ENCODE measurements at places on chromosomes 6 and 20.

GRCh38 chr6:140921366-140922226 is 1211.1 kb upstream of the GJE1 start:
- no peak for DNase-seq

- no peak for DNase-seq
These were observed 2.5 kb downstream of the GTF2H5 start for GRCh38 chr6:158170656-158171081.

DNA sequence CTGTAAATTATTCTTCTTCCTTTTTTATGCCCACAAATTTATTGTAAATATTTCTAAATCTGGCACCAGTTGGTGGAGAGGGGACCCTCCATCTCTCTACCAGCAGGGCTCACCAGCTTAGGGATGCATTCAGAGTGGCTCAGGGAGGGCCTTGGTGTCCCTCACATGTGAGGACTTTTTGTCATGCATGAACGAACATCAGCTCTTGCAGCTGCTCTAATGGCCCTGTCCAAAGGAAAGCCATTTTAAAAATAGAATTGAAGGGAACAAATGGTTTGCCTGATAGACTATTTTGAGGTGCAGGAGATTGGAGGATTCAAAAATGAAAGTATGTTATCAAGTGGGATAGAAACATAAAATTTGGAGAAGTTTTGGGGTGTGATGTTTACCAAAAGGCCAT is 37.5 kb upstream of the KLHL31 start:
- DNase-seq = no peak

GRCh38 chr6:120965814-120966213 is 368.5 kb downstream of the TBC1D32 start:
- no peak for DNase-seq

- DNase-seq = no peak
These were observed at the start of gene FAM83B for GRCh38 chr6:54846243-54846856. Gene FAM83B (plus strand): TSS chr6:54846771. CDS start chr6:54870247, 23,476 bp downstream.

- no peak for DNase-seq
These were observed 20.5 kb downstream of the UBE2V1 start for GRCh38 chr20:50092436-50092835.

DNA sequence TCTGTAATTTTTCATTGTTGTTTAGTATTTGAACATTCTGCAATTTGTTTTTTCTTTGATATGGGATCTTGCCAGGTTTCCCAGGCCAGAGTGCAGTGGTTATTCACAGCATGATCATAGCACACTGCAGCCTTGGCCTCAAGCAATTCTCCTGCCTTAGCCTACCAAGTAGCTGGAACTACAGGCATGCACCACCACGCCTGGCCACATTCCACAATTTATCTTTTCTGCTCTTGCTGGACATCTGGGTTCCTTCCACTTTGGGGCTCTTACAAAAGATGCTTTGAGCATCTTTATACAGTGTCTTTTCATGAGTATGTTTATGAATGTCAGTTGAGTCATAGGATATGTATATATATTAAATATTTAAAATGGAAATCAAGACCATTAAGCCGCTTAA is 42.0 kb downstream of the PGM3 start:
- DNase-seq = no peak

DNA sequence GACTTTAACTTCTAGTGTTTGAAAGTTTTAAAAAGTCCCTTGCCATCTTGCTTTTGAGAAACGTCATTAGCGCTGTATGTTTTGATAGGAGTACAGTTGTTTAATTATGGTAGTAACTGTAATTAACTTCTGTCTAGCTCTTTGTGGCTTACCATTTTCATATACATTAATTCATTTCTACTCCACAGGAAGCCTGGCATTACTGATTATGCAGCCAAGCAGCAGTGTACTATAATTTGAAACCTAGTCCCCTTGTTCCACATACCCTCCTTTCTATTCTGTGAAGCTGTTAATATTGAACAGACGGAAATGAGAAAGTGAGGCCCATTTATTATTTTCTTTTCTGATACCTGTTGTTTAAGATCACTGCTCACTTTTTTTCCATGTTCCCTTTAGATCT is 235.4 kb downstream of the CDKAL1 start:
- DNase-seq = no peak

DNA sequence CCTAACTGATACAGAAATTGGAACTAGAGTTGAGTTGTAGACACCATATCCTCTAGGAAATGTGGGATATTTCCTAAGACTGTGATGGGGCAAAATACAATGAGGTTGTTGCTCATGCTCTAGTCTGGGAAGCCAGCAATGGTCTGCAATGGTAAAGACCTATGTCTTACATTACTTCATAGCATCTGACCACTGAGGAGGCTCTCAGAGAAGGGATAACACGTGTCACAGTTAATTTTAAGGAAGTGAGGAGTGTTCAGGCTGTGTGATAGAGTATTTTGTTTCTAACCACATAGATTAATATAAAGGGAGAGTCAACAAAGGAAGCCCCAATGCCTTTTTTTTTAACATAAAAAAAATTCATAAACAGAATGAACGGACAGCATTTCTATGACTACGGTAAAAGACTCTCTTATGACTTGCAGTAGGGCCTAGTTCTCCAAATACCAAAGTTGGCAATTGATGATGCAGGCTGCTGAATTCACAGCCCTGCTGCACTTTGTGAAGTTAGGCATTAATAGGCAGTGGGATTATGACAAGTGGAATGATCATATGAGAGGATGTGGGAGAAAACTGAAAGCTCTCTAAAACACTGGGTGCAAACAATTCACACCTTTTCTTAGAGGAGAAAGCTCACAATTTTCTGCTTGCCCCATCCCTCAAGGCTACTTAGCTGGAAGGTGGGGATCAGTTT is 13.7 kb downstream of the KCNS1 start:
- no peak for DNase-seq

- no peak for DNase-seq
These were observed 128.5 kb downstream of the ALDH8A1 start for GRCh38 chr6:134821397-134821796.

DNA sequence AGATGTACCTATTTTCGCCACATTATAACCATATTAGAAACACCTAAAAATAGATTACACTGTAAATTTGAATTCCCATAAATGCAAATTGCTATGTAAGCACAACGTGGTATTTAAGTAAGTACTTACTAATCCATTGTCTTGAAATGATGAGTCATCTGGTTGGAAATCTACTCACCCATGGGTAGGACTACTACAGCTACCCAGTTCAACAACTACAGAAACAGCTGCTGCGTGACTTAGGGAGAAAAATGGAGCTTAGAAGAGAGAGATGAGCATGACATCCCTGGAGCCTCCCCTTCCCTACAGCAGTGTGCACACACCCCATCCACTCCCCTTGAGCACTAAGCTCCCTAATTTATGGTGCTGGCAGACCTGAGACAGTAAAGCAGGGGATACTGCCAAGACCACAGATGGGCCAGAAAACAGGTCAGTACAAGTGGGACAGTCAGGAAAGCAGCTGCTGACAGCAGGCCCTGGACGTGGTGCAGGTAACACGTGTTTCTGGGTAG is 26.9 kb downstream of the RRAGD start:
- DNase-seq = no peak

- DNase-seq = no peak
These were observed 49.1 kb upstream of the PTPRT start for GRCh38 chr20:43238833-43239232.

DNA sequence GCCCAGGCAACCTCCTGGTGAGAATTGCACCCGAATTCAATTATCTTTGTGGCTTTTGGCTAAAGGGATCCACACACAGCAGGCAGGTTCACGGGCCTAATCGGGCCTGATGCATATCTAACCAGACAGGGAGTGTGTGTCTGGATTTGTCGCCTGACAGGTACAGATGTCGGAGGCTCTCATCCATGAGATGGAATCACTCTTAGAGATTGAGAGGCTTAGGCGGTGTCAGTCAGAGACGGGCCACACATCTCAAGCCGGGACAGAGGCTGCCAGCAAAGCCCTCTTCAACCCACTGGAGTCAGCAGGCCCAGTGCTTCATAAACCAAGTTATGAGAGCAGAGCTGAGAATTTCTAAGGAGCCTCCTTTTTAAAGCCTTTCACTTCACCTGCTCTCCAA is 247.0 kb downstream of the LRFN2 start:
- DNase-seq = no peak

DNA sequence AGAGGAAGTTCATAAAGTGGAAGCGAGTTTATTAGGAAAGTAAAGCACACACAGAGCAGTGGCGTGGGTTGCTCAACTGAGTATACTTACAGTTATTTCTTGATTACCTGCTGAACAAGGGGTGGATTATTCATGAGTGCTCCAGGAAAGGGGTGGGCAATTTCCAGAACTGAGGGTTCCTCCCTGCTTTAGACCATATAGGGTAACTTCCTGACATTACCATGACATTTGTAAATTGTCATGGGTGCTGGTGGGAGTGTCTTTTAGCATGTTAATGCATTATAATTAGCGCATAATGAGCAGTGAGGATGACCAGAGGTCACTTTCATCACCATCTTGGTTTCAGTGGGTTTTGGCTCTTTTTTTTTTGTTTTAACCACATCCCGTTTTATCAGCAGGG is 29.8 kb downstream of the PDYN start:
- DNase-seq = no peak

- DNase-seq = no peak
These were observed 67.7 kb upstream of the ZNFX1 start for GRCh38 chr20:49345524-49345923.

GRCh38 chr20:364905-365794 is 15.4 kb upstream of the TRIB3 start:
- no peak for DNase-seq

DNA sequence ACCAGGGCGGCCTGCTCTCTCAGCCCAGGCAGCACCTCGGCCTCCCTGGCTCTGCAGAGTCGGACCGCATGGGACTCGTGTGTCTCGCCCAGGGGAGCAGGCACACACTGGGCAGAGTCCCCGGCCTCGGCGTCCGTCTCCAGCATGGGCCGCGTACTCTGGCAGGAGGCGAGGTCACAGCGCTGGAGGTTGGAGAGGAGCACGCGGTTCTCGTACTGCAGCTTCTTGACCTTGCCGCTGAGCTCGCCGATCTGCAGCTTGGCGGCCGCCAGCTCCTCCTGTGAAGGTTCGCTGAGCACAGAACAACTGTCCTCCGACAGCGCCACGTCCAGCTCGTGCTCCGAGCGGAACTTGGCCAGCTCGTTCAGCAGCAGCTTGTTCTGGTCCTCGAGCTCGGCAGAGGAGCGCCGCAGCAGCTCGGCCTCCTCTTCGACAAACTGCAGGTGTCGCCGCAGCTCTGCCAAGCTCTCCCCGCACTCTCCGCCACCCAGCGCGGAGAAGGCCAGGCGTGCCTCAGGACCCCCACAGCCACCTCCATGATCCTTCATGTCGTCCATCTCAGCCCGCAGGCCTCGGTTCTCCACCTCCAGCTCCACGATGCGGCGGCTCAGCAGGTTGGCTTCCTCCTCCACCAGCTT is 42.0 kb upstream of the DSN1 start:
- DNase-seq = no peak

DNA sequence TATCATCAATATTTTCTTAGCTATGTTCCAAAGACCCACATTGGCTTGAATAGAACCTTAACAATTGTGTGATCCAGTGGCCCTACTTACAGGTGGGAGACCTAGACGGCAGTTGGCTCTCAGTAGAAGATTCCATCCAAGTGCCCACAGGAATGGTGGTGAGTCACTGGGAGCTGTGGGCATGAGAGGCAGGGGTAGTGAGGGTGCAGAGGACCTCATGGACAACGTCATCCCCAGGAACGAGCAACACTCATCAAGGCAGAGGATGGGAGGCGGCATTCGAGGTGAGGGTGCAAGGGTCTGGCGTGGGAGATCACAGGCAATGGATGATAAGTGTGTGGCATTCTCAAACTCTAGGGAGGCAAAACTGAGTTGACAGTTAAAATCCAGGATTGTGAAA is 17.5 kb upstream of the SPO11 start:
- DNase-seq = no peak

DNA sequence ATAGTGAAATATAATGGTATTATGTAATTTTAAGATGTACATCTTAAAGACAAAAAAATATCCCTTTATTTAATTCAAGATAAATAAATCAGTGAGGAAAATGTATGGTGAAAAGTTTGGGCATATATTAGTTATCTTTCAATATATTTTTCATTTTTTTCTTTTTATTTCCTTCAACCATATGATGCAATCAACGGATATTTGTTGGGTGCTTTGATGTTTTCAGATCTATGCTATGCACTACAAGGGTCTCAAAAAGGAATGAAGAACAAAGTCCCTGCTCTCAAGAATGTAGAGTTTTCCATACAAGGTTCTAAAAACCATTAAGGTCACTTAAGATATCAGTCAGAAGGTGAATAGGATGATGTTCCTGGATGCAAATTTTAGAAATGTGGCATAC is 258.0 kb downstream of the KHDC1L start:
- DNase-seq = no peak

DNA sequence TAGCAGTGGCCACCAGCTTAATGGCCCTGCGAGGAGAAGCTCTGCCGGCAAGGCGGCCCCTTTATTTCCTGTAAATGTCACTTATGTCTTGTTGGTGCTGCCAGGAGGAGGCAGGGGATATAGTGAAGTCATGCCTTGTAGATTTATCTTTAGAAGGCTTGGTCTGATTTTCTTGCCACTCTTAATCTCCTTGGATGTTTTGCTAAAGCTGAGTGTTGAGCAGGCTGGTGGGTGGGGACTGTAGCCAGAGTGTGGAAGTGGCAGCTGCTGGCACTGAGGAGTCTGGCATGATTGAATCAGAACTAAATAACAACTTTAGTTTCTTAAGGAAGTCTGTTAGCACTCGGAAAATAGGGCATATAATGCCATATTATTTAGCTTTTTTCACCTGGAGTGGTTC is 77.9 kb downstream of the PHF20 start:
- DNase-seq = no peak

DNA sequence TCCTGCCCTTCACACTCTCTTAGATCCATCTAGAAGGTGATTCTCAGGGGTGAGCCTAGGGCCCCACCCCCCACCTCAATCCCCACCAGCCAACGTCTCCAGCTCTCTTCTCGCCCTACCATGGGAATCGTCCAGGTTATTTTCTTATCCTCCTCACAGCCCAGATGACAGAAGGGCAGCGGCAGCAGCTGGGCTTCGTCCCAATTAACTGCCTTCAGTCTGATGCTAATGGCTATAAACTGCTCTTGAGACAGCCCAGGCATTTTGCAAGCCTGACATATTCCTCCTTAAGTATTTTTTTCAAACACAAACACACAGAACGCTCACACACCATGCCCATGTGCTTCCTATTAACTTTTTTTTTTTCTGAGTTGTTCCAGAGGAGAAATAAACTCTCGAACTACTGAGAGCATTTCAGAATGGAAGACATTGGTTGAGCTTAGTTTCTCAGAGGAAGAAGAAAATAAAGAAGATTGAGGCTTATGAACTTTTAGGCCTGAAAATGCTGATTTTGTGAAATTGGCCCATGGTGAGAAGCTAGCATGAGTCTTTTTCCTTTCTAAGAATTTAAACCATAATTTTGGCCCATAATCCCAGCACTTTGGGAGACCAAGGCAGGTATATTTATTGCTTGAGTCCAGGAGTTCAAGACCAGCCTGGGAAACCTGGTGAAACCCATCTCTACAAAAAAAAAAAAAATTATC is 124.6 kb downstream of the EYA2 start:
- no peak for DNase-seq

GRCh38 chr6:23213193-23213592 is 643.8 kb downstream of the HDGFL1 start:
- no peak for DNase-seq

Data from activated naive CD4-positive, alpha-beta T cell (primary cell).